ENCODE measurements at places on chromosomes 7 and 10.
A peak's percentile ranks its signal among the peaks of the same experiment; 100 is the strongest.

DNA sequence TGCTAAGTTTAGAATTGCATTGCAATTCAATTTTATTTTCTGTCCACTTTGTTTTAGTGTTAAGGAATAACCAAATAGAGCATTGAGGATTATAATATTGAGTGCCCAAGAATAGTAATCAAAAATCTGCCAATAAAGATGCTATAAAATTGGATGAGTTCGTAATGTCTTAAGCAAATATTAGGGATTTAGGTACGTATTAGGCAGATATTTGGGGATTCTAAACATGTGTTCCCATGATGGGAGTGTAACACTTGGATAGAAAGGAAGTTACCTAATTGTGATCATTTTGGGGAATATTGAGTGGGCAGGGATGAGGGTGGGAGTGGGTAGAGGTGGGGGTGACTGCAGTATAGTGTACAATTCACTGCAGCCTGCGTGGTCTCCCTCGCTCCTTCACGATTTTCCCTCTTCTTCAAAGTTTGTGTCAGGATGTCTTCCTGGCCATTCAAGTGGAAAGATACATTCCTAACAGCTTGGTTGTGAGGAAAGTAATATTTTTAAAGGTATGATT lies 1.3 kb upstream of the PRKG1 start:
- no peak for DNase-seq

- DNase-seq: no peak
Observed at GRCh38 chr7:144763291-144763690, 72.6 kb downstream of the TPK1 start.

DNA sequence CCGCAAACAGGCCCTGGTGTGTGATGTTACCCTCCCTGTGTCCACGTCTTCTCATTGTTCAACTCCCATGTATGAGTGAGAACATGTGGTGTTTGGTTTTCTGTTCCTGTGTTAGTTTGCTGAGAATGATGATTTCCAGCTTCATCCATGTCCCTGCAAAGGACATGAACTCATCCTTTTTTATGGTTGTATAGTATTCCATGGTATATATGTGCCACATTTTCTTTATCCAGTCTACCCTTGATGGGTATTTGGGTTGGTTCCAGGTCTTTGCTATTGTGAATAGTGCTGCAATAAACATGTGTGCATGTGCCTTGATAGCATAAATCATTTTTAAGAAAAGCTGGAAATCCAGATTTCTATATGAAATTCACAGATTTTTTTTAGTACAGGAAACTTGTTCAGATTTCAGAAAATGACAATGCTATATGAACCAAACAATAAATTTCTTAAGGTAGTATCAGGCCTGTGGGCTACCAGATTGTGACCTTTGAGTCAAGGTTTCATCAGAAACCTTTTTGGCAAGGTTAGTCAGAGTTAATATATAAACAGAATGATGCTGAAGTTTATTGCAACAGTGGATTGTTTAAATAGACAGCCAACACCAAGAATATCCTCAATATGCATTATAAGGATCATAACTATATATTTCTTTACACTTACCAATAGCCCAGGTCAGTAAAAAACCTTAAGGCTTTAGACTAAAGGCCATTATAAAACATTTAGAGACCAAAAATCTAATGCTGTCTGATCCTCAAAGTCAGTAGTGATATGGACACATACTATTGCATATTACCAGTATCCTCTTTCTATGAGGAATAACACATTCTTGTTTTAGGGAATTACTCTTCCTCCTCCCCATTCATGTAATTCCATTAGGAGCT lies 68.7 kb upstream of the PAPSS2 start:
- no peak for DNase-seq

GRCh38 chr7:115052706-115053105 lies 130.8 kb downstream of the MDFIC start:
- DNase-seq: no peak

DNA sequence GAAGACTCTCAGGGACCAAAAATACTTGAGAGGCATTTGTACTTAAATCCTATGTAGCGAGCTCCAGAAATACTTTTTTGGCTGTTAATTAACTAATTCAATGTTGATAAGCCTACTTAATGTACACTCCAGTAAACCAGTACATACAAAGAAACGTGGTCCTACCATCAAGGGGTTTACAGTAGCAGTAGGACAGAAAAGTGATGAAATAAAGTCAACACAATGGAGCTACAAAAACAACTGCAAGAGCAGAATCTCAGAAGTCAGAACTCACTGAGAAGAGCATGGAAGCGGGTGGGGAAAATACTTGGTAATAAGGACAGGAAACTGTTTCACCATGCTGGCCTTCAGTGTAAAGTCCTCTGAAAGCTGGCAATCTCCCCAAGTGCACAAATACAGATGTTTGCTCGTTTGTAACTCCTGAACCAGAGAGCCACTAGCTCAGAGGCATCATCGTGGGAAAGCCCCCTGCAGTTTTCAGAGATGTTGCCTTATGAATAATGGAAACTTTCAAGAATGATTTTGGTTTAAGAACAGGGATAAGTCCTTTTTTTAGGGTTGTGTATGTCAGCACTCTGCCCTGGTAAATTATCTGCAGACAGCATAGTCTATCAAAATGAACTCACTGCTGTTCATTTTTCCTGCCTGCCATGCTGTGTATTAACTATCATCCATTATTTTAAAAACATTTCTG lies 233.2 kb downstream of the SORCS1 start:
- no peak for DNase-seq

- DNase-seq: no peak
Observed at GRCh38 chr10:13322615-13323148, 22.8 kb upstream of the PHYH start.

- DNase-seq: no peak
Observed at GRCh38 chr10:44398747-44399658, 14.1 kb upstream of the CXCL12 start.

DNA sequence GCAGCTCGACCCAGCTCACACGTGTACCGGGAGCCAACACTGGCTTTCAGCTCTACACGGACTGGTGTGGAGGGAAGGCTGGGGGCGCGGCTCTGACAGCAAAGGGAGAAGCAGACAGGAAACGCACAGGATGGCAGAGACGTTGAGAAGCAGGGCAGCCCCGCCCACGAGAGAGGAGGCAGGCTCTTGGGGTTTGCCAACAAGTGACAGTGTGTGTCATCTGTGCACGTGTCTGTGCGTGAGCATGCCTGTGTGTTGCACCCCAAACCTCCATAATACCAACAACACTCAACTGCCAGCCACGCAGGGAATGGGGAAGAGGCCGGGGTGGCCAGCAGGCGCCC lies 64.4 kb upstream of the PDGFA start:
- DNase-seq: no peak

DNA sequence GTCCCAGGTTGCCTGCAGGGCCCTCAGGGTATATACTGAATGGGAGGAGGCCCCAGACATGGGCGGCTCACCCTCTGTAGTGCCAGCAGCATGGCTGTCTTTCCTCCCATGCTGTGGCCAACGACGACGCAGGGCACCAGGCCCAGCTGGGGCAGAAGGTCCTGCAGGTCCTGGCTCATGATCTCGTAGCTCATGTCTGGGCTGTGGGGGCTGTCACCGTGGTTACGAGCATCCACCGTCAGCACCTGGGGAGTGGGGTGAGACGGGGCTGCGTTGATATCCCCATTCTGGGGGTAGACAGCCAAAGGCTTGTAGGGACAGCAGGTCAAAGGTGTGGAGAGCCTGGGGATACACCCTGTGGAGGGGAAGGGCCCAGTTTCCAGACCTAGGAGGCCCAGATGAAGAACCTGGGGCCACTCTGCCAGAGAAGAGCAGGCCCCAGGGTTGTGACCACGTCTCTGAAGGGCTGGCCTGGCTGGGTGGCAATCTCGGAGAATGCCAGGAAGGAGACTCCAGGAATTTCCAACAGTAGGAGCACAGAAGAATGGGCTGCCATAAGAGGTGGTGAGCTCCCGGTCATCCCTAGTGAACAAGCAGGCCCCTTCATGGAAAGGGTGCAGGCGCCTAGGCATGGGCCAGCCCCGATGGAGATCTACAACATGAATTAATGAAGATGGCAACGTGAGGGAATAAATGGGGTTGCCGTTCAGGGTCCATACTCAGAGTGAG lies 947 bp downstream of the ABHD11 start:
- no peak for DNase-seq

DNA sequence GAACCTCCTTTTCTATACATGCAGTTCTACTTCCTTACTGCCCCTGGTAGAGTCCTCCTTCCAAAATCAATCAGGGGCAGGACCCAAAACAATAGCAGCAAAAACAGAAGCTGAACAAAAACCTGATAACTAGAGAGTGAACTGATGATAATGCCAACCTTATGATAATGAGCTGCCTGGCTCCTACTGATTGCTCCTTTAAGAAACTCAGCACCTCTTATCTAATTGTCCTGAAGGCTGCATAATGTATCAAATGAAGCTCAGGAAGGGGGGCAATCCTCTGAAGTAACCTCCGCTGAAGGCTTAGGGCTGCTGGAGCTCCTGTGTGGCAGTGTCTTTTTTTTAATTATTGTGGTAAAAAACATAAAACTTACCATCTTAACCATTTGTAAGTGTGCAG lies 257.0 kb downstream of the PHTF2 start:
- no peak for DNase-seq

DNA sequence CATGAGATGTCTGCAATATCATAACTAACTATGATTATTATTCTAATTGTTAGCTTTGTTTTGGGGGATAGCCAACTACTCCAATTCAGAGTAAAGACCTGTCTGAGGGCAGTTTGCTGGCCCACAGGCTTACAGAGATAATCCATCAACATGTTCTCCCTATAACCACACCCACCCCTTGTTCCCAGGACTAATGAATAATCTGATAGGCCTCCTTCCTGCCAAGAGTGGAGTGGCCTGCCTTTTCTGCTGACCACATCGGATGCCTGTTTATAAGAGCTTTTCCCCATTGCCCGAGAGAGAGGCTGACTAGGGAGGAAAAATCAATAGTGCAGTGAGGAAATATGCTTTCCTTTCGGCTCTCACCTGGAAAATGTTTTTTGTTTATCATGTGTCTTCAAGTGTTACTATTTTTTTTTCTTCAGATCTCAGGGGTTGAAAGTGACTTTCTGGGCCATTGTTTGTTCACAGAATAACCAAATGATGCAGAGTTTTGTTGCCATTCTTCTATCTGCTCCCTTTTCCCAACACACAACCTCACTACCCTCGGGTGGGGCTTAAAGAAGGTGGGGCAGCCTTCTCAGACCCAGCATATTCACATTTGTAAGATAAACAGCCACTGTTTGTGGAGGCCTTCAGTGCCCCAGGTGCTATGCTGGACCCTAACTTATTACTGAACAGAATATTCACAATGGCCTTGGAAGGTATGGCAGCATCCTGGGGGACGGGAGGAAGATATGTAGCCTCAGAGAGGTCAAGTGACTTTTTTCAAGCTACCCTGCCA lies 38.4 kb downstream of the PLPP4 start:
- peak; percentile 23 for DNase-seq

DNA sequence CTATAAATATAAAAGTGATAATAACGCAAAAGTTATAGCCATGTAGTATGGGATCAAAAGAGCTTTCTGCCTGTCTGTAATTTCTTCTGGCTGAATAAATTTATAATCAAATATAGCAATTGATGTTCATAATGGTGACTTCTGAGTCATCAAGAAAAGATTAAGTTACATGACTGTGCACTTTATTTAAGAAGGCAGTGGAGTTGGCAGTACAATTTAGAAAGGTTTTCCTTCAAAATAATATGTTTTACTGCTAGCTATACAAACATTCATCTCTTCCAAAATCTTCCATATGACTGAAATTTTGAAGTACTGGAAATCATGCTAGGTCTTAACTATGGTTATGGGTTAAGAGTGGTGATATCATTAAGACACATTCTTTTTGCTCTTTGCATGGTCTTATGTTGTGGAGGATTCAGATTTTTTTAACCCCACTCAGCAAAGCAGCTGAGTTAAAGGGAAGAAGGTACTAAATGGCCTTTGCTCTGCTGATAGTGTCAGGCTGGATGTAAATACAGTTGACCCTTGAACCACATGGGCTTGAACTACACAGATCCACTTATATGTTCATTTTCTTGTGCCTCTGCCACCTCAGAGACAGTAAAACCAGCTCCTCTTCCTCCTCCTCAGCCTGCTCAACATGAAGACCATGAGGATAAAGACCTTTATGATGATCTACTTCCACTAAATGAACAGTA lies 323.6 kb downstream of the BBS9 start:
- peak; percentile 29 for DNase-seq

DNA sequence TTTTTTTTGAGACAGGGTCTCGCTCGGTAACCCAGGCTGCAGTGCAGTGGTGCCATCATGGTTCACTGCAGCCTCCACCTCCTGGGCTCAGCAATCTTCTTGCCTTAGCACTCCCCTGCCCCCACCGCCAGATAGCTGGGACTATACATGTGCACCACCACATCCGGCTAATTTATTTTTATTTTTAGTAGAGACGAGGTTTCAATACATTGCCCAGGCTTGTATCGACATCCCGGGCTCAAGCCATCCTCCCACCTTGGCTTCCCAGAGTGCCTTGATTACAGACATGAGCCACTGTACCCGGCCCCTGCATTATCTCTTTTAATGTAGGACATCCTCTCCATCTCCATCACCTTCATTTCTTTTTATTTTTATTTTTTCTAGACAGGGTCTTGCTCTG lies 213.3 kb downstream of the CUX1 start:
- no peak for DNase-seq

DNA sequence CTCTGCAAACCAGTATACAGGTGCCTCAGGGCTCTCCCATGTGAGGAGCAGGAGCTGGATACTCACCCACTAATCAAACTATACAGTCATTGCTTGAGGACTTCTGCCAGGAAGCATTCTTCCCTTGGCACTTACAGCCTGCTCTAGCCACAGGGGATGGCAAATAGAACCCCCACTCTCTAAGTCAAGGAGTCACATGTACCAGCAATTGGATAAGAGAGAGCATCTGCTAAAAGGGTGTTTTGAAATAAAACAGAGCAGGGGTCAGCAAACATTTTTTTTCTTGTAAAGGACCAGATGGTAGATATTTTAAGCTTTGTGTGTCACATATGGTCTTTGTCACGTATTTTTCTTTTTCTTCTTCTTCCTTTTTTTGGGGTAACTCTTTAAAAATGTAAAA lies 865.2 kb upstream of the GHITM start:
- DNase-seq: no peak

DNA sequence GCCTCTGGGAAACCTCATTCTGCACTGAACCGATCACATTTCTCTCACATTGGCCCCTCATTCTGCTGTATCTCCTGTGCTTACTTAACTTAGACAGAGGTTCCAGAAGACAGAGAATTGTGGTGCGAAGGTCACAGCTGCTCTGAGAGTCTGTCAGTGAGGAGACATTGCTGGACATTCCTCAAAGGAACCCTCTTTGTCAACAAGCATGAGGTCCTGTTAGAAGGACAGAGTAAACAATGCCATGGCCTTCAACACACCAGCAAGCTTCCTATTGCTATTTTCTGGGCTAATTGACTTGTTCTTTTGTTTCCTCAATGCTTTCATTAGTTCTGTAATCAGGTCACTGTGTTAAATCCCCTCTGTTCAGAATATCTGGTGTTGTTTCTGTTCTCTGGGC lies 109.3 kb upstream of the FZD8 start:
- DNase-seq: no peak

DNA sequence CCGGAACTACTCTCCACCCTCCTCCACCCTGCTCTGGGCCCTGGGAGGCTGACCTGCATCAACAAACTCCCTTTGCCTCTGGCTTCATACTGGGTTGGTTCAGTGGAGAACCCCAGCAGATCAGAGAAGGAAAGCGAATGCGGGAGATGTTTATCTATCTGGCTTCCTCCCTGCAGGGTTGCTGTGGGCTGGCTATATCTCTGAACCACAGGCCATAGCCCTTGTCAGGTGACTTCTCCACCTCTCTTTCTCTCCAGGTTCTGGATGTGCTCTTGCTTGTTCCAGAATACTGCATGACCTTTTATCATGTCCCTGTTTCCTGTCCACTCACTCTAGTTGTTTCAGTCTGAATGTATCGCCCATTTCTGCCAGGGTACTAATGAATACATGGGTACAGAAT lies 51.7 kb upstream of the IFRD1 start:
- no peak for DNase-seq

- no peak for DNase-seq
Observed at GRCh38 chr10:1745780-1746456, 8.6 kb upstream of the ADARB2 start.
